Heart left ventricle (tissue), 16 donors: ENCODE measurements at places on chromosomes 11 and 22. TPM values are rescaled to one million over a fixed set of nuclear protein-coding genes. Genes with fewer than 3 reads are reported as not detected.

DNA sequence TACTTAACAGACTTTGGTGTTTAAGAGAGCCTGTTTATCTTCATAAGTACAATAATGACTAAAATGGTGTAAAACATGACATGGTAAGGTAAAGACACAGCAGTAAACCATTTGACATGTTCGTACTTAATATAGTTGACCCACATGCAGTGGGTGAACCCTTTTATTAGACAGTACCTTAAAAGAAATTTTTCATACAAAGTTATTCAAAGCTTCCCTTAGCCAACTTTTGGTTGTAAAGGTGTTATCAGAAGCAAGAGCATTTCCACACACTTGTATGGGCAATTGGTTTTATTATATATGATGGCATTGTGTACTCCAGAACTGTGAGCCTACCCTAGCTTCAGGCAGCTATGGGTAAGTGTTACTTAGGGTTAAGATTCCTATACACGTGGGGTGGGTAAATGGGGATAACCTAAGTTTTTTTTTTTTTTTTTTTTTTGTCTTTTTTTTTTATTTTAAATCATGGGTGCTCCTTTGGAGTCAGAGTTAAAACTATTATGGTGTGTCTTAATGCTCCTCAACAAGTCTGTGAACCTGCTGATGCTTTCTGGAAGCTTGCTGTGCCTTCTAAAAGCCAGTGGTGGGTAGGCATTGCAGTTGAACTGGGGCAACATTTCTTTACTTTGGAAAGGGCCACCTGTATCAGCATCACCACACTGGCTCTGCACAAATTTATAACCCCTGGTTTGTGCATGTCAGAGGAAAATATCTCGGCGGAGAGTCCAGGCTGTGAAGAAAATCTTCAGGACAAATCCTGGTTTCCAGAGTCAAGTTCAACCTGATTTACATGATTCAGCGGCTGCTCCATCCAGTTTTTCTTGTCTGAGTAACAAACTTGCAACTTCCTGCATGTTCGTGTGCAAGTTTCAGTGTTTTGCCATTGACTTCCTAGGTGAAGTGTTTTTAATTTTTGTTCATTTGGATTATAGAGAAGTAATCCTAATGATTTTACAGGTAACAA is 3.3 kb downstream of the PCF11 start:
- DNase-seq: no peak

- DNase-seq: peak; percentile 46
These were observed 7.2 kb downstream of the TMEM86A start for GRCh38 chr11:18705651-18706281.

GRCh38 chr11:10899121-10899830 is 41.4 kb upstream of the ZBED5 start:
- peak; percentile 81 for DNase-seq

Gene SCO2
- total RNA-seq: not detected

GRCh38 chr22:39833093-39833492 is 60.5 kb downstream of the ENTHD1 start:
- DNase-seq: no peak

- no peak for DNase-seq
These were observed 37.1 kb downstream of the SVIP start for GRCh38 chr11:22792497-22792896.

- no peak for DNase-seq
These were observed 53.7 kb upstream of the SPTBN2 start for GRCh38 chr11:66782726-66783125.

Gene HNRNPUL2
- 24.1 TPM for total RNA-seq

- DNase-seq: no peak
These were observed 492.6 kb upstream of the CADM1 start for GRCh38 chr11:115996808-115997188.

Gene BAIAP2L2
- total RNA-seq: 0.09 TPM

DNA sequence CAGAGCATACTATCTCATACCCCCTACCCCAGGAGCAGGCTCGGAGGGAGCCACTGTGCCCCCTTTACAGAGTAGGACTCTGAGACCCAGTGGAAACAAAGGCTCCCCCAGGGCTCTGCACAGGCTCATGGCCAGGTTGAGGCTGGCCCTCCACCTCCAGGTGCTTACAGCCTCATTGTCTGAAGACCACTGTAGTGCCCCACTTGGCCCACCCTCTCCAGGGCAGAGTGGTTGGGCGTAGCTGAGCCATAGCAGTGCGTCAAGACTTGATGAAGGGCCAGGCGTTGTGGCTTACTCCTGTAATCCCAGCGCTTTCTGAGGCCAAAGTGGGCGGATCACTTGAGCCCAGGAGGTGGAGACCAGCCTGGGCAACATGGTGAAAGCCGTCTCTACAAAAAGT is 1.7 kb downstream of the ANKRD13D start:
- DNase-seq: peak; percentile 67

DNA sequence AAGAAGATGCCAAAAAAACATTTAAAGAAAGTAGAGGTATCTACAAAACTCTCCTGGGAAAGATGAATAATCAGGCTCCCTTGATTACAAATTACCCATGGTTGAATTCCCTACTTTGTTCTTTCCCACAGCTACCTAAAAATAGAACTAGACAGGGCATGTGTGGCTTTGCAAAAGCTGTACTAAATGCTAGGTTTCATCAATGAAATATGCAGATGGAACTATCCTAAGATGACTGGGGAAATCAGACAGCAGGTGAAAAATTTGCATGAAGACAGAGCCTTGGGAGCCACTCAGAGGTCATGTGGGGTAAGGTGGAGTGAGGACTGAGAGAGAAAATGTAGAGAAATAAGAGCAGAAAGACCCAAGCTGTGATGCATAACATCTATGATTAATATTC is 14.7 kb downstream of the LAYN start:
- DNase-seq: no peak

DNA sequence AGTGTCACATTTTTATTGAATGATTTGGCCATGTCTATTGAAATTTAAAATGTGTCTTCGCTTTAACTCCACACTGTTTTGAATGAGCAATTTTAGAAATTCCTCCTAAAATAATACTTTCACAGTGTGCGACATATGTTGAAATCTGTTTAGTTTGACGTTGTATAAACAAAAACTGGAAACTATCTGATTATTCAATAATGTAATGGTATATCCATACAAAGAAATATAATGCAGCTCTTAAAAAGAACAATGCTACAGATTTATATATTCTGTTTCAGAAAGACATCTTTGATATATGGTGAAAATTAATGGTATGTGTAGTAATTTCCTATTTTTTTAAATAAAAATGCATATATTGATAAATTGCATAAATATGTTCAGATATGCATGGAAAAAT is 268.7 kb upstream of the SORL1-AS1 start:
- no peak for DNase-seq
